T-helper 17 cell (primary cell): ENCODE measurements at places on chromosomes 2 and 18. TPM values are rescaled to one million over a fixed set of nuclear protein-coding genes. Genes with fewer than 3 reads are reported as not detected.

DNA sequence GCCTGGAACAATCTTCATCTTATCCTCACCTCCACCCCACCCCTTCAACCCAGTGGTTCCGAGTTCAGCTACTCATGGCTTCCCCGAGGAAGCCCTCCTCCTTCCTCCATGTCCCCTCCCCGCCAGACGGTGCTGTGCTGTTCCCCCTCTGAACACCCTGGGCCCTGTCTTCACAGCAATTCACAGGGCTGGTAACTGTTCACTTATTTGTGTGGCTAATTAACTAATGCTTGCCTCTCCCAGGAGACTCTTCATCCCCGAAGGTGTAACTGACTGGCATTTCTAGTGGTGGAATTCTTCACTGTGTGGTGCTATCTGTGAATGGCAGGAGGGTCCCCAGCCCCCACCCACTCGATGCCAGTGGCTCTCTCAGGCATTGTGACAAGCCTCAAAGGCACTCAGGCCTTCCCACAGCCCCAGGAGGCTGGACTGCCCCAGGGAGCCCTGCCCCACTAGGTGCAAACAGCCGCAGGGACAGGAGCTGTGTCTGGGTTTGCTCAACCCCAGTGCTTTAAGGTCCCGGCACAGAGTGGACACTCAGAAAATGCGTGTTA lies 133.7 kb upstream of the ID2 start:
- no peak overlapping the region for H3K4me3 ChIP-seq
- DNase-seq = no peak
- no peaks in the 10 kb centered on the region for H3K27me3 ChIP-seq

GRCh38 chr2:127176371-127177311 lies 43.5 kb downstream of the CYP27C1 start:
- H3K27ac ChIP-seq = no peak overlapping the region
- H3K27me3 ChIP-seq = peaks cover 28% of the 10 kb centered on the region
- DNase-seq = no peak
- H3K4me1 ChIP-seq = no peaks in the 10 kb centered on the region

DNA sequence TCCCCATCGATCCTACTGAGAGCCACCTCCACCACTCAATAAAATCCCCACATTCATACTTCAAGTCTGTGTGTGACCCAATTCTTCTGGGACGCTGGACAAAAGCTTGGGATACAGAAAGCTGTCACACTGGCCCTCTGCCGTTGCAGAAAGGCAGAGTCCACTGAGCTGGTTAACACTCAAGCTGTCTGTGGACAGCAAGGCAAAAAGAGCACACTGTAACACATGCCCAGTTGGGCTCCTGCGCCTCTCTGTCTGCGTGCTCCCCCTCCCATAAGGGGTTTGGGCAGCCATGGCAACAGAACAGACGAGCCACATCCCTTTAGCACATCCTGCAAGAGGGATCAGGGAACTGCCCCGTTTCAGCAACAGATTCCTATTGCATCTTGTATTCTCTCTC lies 106.9 kb upstream of the RGPD4 start:
- H3K27ac ChIP-seq = no peak overlapping the region
- no peak overlapping the region for H3K4me3 ChIP-seq
- no peaks in the 10 kb centered on the region for H3K4me1 ChIP-seq
- no peak for DNase-seq
- H3K36me3 ChIP-seq = no peaks in the 10 kb centered on the region

GRCh38 chr2:237727363-237727762 lies 71.2 kb upstream of the RBM44 start:
- H3K4me1 ChIP-seq = peaks cover 62% of the 10 kb centered on the region
- H3K27me3 ChIP-seq = no peaks in the 10 kb centered on the region
- H3K4me3 ChIP-seq = peak overlapping the region; percentile 33
- DNase-seq = no peak
- peaks cover 3% of the 10 kb centered on the region for H3K36me3 ChIP-seq
- peak overlapping the region; percentile 94 for H3K27ac ChIP-seq

DNA sequence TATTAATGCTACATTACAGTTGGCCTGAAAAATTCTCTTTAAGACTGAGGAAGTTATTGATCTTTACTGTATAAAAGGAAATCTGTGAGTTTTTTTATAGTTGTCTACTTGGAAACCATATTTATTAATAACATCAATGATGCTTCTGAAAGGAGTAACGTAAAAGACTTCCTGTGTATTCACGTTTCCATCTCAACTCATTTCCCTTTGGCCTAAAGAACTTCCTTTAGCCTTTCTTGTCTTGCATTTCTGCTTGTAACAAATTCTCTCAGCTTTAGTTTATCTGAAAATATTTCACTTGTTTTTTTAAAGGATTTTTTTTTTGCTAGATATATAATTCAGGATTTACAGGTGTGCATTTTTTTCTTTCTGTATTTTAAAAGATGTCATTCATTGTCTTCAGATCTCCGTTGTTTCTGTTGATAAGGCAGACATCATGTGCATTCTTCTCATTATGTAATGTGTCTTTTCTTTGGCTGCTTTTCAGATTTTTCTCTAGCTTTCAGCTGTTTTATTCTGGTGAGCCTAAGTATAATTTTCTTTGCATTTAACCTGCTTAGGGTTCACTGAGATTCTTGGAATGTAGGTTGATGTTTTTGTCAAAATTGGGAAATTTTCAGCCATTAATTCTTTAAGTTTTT lies 159.0 kb upstream of the DAPL1 start:
- H3K27me3 ChIP-seq = no peaks in the 10 kb centered on the region
- DNase-seq = no peak
- no peak overlapping the region for H3K27ac ChIP-seq
- H3K4me1 ChIP-seq = peaks cover 4% of the 10 kb centered on the region
- no peak overlapping the region for H3K4me3 ChIP-seq
- peaks cover 9% of the 10 kb centered on the region for H3K36me3 ChIP-seq

SPR gene
- 1.1 TPM for total RNA-seq

ZAP70 gene
- total RNA-seq = 406 TPM

DNA sequence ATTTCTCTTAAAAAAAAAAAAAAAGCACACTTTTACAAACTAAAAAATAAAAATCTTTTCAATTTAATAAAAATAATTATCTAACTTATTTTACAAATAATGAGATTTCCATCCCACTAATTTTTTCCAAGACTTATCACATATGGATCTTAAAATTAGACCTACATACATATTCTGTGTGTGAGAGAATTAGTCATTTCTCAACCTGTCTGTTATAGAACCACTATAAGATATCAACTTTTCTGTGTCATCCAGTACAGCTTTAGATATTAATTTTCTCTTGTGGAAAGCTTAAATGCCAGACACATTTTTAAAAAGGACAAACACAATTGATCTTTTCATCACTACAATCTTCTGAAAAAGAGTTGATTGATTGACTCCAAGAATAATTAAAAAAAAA lies 38.1 kb downstream of the FANCL start:
- DNase-seq = no peak
- H3K4me3 ChIP-seq = no peak overlapping the region
